ENCODE measurements at places on chromosomes 4 and X.
A peak's percentile ranks its signal among the peaks of the same experiment; 100 is the strongest.

DNA sequence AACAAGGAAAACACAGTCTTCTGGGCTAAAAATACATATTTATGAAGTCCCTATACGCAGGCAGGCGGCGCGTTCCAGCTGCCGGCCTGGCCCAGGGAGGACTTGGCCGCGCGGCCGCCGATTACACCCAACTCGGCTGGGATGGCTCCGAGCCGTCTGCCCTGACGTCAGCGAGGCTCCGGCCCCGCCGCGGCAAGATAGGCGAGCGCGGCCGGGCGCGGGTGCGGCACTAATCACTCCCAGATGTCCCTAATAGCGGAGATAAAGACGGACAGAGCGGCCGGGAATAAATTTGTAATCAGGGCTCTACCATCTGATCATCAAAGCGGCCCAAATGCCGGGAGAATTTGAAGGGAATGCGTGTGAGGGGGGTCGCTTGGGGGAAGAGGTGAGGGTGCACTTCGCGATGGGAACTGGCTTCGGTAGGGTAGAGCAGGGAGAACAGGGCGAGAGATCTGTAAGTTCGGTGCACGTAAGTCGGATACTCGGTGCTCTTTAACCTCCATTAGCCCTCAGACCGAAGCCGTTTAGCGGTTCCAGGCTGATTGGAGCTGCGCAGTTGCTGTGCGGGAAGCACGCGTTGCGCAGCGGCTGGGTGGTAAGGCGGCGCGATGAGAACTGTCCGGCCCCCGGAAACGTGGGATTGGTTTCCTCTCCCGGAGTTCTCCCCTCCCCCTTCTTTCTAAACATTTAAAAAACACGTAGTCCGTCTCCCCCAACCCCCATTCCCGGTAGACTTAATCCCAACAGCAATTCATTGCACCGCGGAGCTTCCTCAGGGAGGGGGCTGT is 7.7 kb downstream of the HAND2 start:
- H3K36me3 ChIP-seq = no peaks in the 10 kb centered on the region
- peaks cover 23% of the 10 kb centered on the region for H3K4me1 ChIP-seq
- H3K27me3 ChIP-seq = no peaks in the 10 kb centered on the region
- H3K27ac ChIP-seq = peak overlapping the region; percentile 96
- DNase-seq = no peak
- peak overlapping the region; percentile 61 for H3K4me3 ChIP-seq

DNA sequence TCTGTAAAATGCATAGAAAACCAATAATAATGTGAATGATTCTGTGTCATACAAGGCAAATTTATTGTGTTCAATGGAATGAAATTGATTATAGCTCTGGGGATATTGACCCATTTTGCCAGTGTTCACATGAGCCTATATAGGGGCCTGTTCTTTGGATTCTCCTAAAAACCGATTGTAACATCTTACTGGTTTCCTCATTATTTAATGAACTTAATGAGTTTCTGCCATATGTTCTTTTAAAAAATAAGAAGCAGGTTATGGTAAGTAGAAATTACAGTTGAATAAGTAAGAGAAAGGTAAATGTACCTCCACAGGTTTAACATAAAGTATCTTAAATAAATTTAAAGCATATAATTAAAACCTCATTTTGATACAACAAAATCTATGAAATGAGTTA is 24.6 kb upstream of the ADGRL3 start:
- H3K27ac ChIP-seq = no peak overlapping the region
- no peak for DNase-seq
- no peaks in the 10 kb centered on the region for H3K27me3 ChIP-seq
- no peaks in the 10 kb centered on the region for H3K36me3 ChIP-seq
- H3K4me3 ChIP-seq = no peak overlapping the region

- H3K4me3 ChIP-seq = no peak overlapping the region
- H3K4me1 ChIP-seq = no peaks in the 10 kb centered on the region
- no peak overlapping the region for H3K27ac ChIP-seq
Observed at GRCh38 chr4:159483110-159483781, 380.4 kb downstream of the RAPGEF2 start.

- H3K27ac ChIP-seq = no peak overlapping the region
- no peaks in the 10 kb centered on the region for H3K27me3 ChIP-seq
- no peaks in the 10 kb centered on the region for H3K36me3 ChIP-seq
- H3K4me3 ChIP-seq = no peak overlapping the region
- peaks cover 14% of the 10 kb centered on the region for H3K4me1 ChIP-seq
- DNase-seq = no peak
Observed at GRCh38 chrX:44997888-44998287, 124.9 kb downstream of the KDM6A start.

- no peaks in the 10 kb centered on the region for H3K36me3 ChIP-seq
- no peaks in the 10 kb centered on the region for H3K4me1 ChIP-seq
- H3K27me3 ChIP-seq = no peaks in the 10 kb centered on the region
Observed at GRCh38 chr4:77076889-77077635, 1.3 kb upstream of the CCNI start.

DNA sequence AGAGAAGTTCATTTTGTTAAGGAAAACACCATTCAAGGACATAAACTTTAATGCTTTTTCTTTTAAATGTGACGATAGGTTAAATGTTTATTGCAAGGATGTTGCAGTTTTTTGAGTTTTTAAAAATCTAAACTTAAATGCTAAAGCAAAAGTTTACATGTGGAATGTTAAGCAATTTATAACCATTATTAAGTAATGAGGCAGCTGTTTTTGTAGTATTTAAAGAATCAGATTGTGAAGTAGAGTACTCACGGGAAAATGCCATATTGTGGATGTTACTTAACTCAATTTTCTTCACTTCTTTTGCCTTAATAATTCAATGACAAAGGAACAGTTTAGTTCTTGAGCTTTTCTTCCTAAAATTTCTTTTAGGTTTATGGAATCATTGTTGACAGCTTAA is 43.5 kb downstream of the UBE2K start:
- no peak overlapping the region for H3K27ac ChIP-seq
- peaks cover 8% of the 10 kb centered on the region for H3K36me3 ChIP-seq
- H3K4me3 ChIP-seq = no peak overlapping the region
- H3K4me1 ChIP-seq = no peaks in the 10 kb centered on the region

- H3K36me3 ChIP-seq = no peaks in the 10 kb centered on the region
- DNase-seq = no peak
Observed at GRCh38 chrX:56564164-56564885, 898 bp downstream of the UBQLN2 start.

DNA sequence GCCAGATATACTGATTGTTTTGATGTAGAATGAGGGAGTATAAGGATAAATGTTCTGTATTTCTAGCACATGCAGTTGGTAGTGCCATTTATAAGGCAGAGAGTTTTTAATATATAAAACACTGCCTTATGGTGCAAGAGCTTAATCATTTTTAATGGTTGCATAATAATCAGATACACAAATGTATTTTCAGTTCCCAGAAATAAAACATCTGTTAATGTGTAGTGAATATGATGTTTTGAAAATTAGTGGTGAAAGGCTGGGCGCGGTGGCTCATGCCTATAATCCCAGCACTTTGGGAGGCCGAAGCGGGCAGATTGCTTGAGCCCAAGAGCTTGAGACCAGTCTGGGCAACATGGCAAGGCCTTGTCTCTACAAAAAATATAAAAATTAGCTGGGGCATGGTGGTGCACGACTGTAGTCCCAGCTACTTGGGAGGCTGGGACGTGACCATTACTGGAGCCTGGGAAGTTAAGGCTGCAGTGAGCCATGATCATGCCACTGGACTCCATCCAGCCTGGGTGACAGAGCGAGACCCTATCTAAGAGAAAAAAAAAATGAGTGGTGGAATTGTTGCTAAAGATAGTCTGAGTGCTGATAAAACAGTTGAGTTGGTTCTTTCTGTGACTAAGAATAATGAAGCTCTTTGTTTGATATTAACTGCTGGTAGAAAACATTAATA is 29.3 kb downstream of the CLCN3 start:
- H3K27ac ChIP-seq = peak overlapping the region; percentile 3
- H3K36me3 ChIP-seq = peaks cover 5% of the 10 kb centered on the region
- DNase-seq = no peak
- no peaks in the 10 kb centered on the region for H3K27me3 ChIP-seq
- H3K4me1 ChIP-seq = peaks cover 4% of the 10 kb centered on the region

- no peak overlapping the region for H3K27ac ChIP-seq
- no peaks in the 10 kb centered on the region for H3K4me1 ChIP-seq
- no peaks in the 10 kb centered on the region for H3K36me3 ChIP-seq
- no peak overlapping the region for H3K4me3 ChIP-seq
- no peaks in the 10 kb centered on the region for H3K27me3 ChIP-seq
- DNase-seq = no peak
Observed at GRCh38 chrX:90040807-90041206, 119.1 kb downstream of the TGIF2LX start.

DNA sequence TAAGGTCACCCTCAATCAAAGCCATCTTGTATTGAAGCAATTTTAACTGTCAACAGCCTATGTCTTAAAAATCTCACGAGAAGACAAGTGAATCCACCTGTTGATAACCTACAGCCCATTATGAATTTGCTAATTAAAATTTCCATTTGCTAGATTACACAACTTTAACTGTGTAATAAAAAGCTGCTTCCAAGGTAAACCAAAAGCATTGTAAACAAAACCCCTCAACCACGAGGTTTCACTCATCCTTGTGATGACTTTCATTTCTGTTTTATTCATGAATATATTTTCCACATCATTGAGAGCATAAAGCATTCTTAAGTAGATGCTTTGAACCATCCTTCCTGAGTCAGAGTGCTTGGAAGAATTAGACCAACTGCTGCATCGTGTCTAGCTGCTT is 217.5 kb upstream of the GYPA start:
- DNase-seq = no peak
- no peaks in the 10 kb centered on the region for H3K27me3 ChIP-seq
- no peaks in the 10 kb centered on the region for H3K4me1 ChIP-seq
- H3K27ac ChIP-seq = no peak overlapping the region
- H3K36me3 ChIP-seq = no peaks in the 10 kb centered on the region

DNA sequence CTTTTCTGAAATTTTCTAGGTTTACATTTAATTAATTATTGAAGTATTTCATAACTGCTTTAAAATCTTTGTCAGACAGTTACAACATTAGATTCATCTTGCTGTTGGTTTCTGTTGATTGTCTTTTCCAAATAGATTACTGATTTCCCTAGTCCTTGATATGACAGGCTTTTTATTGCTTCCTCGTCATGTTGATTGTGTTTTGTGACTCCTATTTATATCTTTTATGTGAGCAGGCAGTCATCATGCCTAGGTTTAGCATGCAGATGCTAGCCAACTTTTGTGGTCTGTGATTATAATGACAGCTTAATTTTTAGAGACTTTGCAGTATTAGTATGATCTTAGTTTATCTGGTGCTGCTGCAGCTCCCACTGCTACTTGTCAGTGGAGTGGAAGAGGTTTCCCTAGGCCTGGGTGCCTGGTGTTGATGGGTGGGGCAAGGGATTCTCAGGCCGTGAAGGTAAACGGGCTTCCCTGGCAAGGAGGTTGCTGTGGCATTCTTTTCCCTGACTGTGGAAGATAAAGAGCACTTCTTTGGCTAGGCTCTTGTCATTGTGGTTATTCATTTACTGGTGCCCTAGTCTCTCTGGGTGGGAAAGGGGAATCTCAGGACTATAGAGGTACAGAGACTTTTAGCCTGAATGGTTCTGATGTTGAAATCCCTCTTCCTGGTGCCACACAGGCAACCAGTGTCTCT is 65.7 kb downstream of the SERPINA7 start:
- H3K4me3 ChIP-seq = no peak overlapping the region
- H3K36me3 ChIP-seq = no peaks in the 10 kb centered on the region
- H3K27ac ChIP-seq = no peak overlapping the region
- no peak for DNase-seq

GRCh38 chrX:259692-260355 is 21.4 kb upstream of the PLCXD1 start:
- no peaks in the 10 kb centered on the region for H3K27me3 ChIP-seq
- no peaks in the 10 kb centered on the region for H3K4me1 ChIP-seq
- no peak for DNase-seq
- H3K27ac ChIP-seq = no peak overlapping the region
- H3K4me3 ChIP-seq = no peak overlapping the region

DNA sequence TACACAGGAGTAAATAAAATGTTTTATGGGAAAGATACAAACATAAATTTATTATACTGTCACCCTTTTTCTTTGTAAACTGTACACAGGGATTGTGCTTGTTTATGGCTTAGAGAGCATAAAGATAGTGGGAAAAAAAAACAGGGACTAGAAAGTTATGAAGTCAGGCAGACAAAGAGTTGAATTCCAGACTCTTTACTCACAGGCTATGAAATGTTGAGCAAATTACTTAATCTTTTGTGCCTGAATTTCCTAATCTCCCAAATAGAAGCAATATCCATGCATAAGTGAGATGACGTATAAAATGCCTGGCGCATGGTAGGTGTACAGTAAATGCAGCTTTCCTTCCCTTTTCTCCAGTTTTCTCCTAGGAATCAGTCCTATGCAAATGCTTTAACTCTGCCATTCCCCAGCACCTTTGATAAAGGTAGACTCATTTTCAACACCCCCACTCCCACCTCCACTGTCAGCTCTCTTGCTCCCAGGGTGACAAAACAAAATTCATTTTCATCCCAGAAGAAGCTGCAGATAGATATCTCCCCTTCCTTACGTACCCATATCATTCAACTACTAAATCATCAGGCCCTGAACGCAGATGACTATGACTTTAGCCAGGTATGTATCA is 44.5 kb upstream of the BTC start:
- no peaks in the 10 kb centered on the region for H3K27me3 ChIP-seq
- H3K4me1 ChIP-seq = no peaks in the 10 kb centered on the region
- H3K36me3 ChIP-seq = no peaks in the 10 kb centered on the region
- H3K27ac ChIP-seq = no peak overlapping the region
- H3K4me3 ChIP-seq = no peak overlapping the region

Measured in ascending aorta (tissue), 2 donors.